ENCODE measurements at places on chromosomes 16 and 17.

DNA sequence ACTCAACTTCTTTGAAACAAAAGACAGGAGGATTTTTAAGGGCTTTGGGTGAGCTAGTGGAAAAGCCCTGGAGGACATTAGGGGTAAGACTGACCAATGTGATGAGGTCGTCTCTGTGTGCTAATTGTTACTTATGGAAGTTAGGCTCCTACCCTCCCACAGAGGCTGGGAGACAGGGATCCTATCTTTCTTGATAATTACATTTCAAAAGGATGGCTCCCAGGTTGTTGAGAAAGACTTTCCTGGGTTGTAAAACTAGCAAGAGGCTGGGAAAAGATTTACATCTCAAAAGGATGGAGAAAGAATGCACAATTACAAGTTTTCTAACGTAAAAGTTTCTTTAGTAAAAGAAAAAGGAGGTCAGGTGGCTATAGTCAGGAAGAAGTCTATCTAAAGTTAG is 605.8 kb upstream of the GOT2 start:
- no peak for DNase-seq

- no peak for DNase-seq
Measured at GRCh38 chr17:55549140-55549539, 37.9 kb upstream of the SMIM36 start.

GRCh38 chr17:71302721-71303549 is 817.9 kb upstream of the SOX9 start:
- no peak for DNase-seq

- no peak for DNase-seq
Measured at GRCh38 chr16:20660325-20660724, 37.2 kb downstream of the ACSM1 start.

GRCh38 chr17:21355586-21355985 is 20.6 kb upstream of the KCNJ12 start:
- no peak for DNase-seq

DNA sequence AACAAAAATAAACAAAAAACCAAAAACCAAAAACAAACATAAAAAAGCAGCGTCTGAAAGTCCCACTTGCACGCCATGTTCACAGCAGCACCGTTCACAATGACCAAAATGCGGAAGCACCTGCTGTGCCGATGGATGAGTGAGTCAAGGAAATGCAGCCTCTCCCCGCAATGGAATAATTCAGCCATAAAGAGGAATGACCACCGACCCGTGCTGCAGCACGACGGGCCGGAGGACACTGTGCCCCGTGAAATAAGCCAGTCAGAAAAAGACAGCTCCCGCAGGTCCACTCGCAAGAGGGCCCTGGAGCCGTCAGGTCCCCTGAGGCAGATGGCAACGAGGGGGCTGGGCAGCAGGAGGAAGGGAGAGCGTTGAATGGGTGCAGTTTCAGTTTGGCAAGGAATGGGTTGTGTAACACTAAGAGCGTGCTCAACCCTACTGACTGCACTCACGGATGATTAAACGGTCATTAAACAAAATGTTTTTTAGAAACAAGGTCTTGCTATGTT is 5.1 kb downstream of the CLCN7 start:
- DNase-seq: no peak

GRCh38 chr16:88634994-88635670 is 3.2 kb upstream of the IL17C start:
- no peak for DNase-seq

DNA sequence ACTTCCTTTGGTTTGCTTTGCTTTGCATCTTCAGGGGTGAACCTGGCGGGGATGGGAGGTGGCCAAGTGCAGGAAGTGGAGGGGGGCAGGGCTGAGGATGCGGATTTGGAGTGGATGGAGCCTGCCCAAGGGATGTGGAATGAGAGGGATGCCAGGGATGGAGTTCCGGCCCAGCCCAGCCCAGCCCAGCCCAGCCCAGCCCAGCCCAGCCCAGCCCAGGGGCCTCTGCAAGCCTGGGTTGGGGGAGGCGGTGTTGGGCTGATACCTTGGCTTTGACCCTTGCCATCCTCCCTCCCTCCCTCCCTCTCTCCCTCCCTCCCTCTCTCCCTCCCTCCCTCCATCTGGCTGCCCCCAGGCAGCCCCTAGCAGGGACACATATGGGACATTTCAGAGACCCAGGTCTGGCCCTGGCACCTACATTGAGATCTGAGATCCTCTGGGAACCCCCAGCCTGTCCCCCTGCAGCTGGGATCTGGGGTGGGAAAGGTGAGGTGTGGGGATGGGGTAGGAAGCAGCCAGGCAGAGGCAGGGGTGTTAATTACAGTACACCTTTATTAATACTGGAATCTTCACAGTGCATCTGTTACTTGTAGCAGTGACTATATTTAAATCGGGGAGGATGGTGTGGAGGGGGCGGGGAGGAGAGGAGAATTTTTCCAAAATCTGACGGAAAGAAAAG is 14.5 kb downstream of the IL34 start:
- no peak for DNase-seq

- DNase-seq: no peak
Measured at GRCh38 chr16:3553138-3553923, 23.9 kb downstream of the NLRC3 start.

GRCh38 chr17:73669771-73670170 is 25.5 kb upstream of the SDK2 start:
- DNase-seq: no peak

DNA sequence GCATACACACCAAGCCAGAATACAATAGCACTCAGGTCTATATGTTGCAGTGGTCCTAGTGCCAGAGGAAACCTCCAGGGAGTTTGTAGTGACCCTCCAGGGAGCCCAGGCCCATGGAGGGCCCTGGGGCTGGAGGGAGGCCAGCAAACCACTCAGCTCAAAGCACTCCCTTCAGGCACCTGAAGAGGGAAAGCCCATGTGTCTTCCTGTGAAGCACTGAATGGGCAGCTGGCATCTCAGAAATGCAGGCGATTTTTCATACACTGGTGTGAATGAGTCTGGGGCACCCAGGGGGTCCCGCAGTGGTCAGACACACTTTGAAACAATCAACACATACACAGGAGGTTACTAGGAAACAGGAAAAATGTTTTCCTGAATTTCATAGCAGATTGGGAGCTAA is 12.8 kb downstream of the TBC1D26 start:
- DNase-seq: no peak

DNA sequence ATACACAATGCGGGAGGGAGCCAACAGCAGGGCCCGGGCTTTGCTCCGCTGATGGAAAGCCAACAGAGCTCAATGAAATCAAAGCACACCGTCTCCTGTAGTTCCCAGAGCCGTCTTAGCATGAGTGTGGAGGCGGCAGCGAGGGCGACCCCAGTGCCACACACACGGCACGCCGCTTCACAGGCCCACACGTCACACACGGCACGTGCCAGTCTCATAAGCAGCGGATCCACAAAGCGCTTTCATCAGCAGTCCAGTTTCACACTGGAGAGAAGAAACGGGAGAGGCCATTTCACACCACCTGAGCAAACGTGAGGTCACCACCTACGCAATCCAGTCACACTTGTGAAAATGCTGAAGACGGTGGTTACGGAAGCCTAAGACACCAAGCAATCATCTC is 34.8 kb downstream of the CYB5D2 start:
- no peak for DNase-seq
